ENCODE measurements at places on chromosomes 11 and 22. TPM values are rescaled to one million over a fixed set of nuclear protein-coding genes. Genes with fewer than 3 reads are reported as not detected.

GRCh38 chr22:36924151-36924698, 10.8 kb downstream of the CSF2RB start:
- DNase-seq, result no peak

- DNase-seq, result peak; percentile 1
Observed at GRCh38 chr11:59918987-59919589, 19.1 kb upstream of the OOSP1 start.

GRCh38 chr22:30252411-30253204, 6.0 kb upstream of the LIF start:
- no peak for DNase-seq

DNA sequence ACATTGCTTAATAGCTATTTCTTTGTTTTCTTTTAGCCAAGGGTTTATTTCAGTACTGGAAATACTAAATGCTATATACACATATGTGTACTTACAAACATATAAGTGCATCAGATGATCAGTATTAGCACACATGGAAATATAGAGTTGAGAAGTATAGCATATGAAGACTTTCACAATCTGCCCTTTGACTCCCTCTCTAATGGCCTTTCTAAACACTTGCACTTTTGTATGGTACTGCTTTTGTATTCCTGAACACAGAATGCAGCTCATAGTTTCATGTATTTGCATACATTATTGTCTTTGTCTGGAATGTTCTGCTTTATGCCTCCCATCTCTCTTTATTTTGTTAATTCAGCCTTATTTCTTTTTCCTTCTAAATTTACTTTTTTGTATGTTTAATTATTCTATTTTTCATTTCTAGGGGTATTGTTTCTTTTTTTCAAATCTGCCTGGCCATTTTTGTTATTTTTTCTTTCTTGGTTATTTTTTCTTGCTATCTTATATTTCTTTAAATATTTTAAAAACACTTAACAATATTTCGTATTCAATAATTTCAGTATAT, 28.8 kb downstream of the ACER3 start:
- no peak for DNase-seq

Gene SIAE
- 5.9 TPM for total RNA-seq

DNA sequence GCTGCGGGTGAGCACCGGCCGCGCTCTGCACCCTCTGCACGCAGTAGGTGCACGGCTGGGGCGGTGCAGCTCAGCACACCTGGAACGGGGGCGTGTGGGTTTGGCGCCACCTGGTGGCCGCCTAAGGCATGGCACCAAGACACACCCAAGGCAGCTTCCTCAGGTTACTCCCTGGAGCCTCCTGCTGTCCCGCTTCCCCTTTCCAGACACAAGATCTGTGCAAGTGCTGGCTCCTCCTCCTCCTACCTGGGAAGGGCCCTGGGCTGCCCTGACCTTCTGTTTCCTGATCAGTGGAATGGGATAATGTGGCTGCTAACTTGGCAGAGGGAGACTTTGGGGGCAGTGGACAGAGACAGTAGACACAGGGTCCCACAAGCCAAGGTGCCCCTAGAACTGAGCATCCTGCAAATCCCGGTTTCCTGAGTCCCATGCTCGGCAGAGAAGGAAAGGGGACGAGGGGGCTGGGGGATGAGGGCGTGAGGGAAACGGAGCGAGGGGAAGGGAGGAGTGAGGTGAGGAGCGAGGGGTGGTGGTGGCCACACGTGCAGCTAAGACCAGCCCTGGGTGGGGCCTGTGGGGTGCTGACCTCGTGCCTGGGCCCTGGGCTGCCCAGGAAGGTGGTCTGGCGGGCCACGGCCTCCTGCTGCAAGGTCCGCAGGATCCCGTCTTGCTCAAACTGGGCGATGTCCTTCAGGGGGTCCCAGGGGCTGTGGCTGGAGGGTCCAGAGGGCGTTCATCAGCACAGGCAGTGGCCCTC, 34.8 kb upstream of the CARS1 start:
- DNase-seq, result peak; percentile 62

- DNase-seq, result no peak
Observed at GRCh38 chr11:22510741-22511140, 114.9 kb downstream of the FANCF start.

Gene OR51E2
- total RNA-seq, result not detected

DNA sequence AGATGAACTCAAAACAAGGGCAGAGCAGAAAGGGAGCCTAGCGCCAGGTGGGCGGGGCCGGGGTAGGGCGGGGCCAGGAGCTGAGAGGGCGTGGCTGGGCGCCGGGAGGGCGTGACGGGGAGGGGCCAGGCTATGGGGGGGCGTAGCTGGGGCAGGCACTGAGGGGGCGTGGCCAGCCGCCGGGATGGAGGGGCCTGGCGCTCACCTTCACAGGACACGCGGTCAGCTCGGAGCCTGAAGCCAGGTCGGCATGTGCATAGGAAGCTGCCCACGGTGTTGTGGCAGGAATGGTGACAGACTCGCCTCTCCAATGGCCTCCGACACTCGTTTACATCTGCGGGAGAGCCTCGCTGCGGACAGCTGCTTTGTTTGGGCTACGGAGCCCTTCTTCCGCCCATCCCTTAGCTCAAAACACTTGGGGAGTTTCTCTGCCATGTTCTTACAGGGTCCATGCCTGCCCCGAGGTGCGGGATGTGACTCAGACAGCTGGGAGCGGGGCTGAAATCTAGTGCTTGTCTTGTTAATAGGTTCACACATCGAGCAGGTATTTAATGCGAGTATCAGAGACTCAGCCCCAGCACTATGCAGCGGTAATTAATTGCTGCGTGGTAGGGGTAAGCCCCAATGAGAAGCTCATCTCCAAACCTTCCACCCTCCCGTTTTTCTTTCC, 13.4 kb downstream of the VWCE start:
- peak; percentile 66 for DNase-seq

DNA sequence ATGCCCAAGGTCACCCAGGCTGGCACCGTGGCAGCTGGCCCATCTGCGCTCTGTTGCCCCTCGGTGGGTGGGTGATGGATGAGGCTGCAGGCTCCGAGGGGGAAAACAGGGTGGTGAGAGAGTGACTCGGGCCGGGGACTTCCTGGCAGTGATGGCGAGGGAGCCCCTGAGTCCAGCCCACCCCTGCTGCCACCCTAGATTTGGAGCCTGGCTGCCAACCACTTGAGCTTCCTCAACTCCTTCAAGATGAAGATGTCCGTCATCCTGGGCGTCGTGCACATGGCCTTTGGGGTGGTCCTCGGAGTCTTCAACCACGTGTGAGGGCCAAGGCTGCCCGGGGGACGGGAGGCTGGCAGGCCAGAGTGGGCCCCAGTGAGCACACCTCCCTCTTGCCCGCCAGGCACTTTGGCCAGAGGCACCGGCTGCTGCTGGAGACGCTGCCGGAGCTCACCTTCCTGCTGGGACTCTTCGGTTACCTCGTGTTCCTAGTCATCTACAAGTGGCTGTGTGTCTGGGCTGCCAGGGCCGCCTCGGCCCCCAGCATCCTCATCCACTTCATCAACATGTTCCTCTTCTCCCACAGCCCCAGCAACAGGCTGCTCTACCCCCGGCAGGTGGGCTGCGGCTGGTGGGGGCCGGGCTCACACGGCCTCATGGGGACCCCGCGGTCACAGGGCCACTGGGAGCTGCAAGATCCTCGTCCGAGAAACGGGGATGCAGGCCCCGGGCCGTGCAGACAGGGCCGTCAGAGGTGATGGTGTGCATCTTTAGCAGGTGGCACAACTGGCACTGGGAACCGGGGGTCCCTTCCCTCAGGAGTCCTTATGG, 10.1 kb downstream of the TCIRG1 start:
- DNase-seq, result no peak

- DNase-seq, result no peak
Observed at GRCh38 chr11:69333879-69334278, 39.9 kb downstream of the MYEOV start.

Gene MRGPRE
- total RNA-seq, result not detected

DNA sequence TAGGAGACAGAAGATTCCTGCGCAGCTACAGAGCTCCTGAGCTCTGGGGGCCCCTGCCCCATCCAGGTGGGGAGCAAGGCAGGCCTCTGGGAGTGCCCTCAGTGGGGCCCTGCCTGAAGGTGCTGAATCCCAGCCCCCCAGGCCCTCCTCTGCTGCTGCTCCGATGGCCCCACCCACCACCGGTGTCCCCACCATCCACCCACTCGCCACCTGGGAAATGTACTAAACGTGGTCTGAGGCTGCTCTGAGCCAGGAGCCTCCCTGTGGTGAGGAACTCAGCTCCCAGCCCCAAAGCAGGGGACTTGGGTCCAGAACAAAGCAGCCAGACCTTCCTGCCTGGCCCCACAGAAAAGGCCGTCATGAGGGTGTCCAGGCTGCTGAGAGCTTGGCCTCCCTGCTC, 289.4 kb downstream of the CTTN start:
- DNase-seq, result no peak

- DNase-seq, result peak; percentile 94
Observed at GRCh38 chr11:134853992-134854991, 442.2 kb upstream of the B3GAT1 start.

All from G401 (cell line).